ENCODE measurements at places on chromosomes 5 and 9.
A peak's percentile ranks its signal among the peaks of the same experiment; 100 is the strongest.

DNA sequence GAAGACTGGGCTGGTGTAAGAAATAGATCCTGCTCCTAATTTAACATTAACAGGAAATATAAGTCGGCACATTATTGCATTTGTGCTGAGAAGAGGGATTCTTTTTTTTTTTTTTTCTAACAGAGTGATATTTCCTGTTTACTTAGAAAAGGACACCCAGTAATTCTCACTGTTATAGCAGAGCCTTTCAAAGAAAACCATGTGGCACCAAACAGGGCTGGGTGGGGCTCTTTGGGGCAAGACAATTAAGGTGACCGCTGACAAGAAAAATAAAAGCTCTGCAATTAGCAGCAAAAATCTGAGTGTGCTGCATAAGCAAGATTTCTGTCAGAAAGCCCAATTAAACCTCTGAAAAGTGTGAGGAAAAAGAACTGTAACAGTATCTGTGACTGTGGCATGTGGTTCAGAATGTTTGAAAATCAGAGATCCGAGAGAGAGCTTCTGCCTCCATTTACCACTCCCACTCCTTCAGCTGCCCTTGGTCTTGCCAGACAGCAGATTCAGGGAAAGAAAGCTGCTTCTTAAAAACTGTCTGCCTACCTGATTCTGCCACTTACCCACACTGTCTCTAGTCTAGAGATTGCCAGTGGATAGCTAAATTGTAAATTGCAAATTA lies 77.1 kb upstream of the IQGAP2 start:
- H3K36me3 ChIP-seq: no peaks in the 10 kb centered on the region
- H3K27me3 ChIP-seq: no peaks in the 10 kb centered on the region
- H3K27ac ChIP-seq: no peak overlapping the region

DNA sequence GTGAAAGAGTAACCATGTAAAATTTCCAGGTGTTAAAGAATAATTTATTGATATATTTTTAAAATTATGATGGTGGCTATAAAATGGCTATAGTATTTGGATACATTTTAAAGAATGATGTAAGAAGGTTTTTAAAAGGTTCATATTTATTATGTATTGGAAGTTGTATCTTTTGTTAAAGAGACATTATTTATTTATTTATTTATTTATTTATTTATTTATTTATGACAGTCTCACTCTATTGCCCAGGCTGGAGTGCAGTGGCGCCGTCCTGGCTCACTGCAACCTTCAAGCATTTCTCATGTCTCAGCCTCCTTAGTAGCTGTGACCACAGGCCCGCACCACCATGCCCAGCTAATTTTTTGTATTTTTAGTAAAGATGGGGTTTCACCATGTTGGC lies 89.5 kb upstream of the LHFPL2 start:
- DNase-seq: no peak
- H3K27me3 ChIP-seq: no peaks in the 10 kb centered on the region
- H3K27ac ChIP-seq: no peak overlapping the region
- no peaks in the 10 kb centered on the region for H3K36me3 ChIP-seq
- H3K4me1 ChIP-seq: no peaks in the 10 kb centered on the region

- no peaks in the 10 kb centered on the region for H3K4me1 ChIP-seq
- H3K4me3 ChIP-seq: no peak overlapping the region
- H3K36me3 ChIP-seq: no peaks in the 10 kb centered on the region
- H3K27ac ChIP-seq: peak overlapping the region; percentile 35
Observed at GRCh38 chr5:142095035-142095434, 13.5 kb upstream of the NDFIP1 start.

DNA sequence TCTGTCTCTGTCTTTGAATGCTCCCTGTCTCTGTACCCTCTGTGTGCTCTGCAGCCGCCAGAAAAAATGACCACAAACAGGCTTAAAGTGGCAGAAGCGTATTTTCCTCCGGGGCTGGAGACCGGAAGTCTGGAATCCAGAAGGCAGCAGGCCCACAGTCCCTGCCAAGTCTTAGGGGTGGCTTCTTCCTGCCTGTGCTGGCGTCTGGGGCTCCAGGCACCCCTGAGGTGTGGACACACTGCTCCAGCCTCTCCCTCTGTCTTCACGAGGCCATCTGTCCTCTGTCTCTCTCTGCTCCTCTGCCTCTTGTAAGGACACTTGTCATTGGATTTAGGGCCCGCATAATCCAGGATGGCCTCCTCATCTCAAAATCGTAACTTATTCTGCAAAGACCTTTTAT lies 298.4 kb upstream of the IRX4 start:
- no peaks in the 10 kb centered on the region for H3K4me1 ChIP-seq
- H3K36me3 ChIP-seq: no peaks in the 10 kb centered on the region
- no peaks in the 10 kb centered on the region for H3K27me3 ChIP-seq
- no peak for DNase-seq
- no peak overlapping the region for H3K4me3 ChIP-seq
- H3K27ac ChIP-seq: no peak overlapping the region

GRCh38 chr9:80556631-80557030 lies 984.9 kb downstream of the TLE4 start:
- no peaks in the 10 kb centered on the region for H3K27me3 ChIP-seq
- H3K27ac ChIP-seq: no peak overlapping the region
- no peak for DNase-seq
- H3K4me1 ChIP-seq: no peaks in the 10 kb centered on the region
- no peak overlapping the region for H3K4me3 ChIP-seq

- no peaks in the 10 kb centered on the region for H3K27me3 ChIP-seq
- no peak overlapping the region for H3K27ac ChIP-seq
- H3K4me3 ChIP-seq: no peak overlapping the region
- no peaks in the 10 kb centered on the region for H3K36me3 ChIP-seq
- DNase-seq: no peak
- peaks cover 5% of the 10 kb centered on the region for H3K4me1 ChIP-seq
Observed at GRCh38 chr5:88862547-88863175, 20.3 kb downstream of the MEF2C start.

- DNase-seq: no peak
- H3K27ac ChIP-seq: peak overlapping the region; percentile 66
- no peaks in the 10 kb centered on the region for H3K27me3 ChIP-seq
- no peaks in the 10 kb centered on the region for H3K4me1 ChIP-seq
- no peak overlapping the region for H3K4me3 ChIP-seq
- H3K36me3 ChIP-seq: no peaks in the 10 kb centered on the region
Observed at GRCh38 chr9:3956081-3956671, 343.7 kb downstream of the GLIS3 start.

DNA sequence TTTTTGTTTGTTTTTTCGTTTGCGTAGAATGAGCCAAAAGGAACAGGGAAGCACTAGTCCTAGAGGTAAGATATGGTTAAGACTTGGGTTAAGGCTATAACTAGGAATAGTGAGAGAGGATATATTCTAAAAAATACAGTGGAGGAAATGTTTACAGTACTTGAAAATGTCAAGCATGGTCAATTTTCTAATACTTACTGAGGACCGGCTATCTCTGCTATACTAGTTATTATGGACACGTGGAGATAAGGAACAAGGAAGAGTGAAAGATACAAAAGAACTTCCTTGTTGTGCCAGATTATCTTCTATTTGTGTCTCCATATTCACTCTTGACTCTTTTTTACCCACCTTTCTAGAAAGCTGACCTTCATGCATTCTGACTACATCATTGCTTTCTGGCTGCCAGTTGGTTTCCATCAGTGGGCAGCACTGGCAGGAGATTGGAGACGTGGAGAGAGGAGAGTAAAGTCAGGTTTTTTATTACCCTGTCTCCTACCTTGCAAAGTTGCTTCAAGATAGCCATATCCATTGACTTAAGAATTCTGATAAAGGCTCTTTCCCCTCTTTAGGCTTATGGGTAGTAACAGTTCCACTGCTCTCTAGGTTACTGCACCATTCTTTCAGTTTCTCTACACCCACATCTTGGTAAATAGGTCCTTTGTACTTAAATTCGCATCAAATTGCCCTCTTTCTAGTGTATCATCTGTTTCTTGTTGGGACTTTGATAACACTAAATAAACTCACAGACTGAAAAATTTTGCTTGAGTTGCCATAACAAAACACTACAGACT lies 9.0 kb upstream of the RFX3 start:
- DNase-seq: no peak
- no peak overlapping the region for H3K4me3 ChIP-seq
- no peaks in the 10 kb centered on the region for H3K27me3 ChIP-seq

- no peaks in the 10 kb centered on the region for H3K4me1 ChIP-seq
- H3K27me3 ChIP-seq: no peaks in the 10 kb centered on the region
- H3K4me3 ChIP-seq: peak within 1 kb of the TSS; percentile 92
- peak within 1 kb of the TSS; percentile 90 for H3K27ac ChIP-seq
- H3K36me3 ChIP-seq: no peaks in the 10 kb centered on the region
- peak; percentile 77 for DNase-seq
Observed at GRCh38 chr9:16870596-16871335, at the start of gene BNC2. TSS of gene BNC2 (minus strand) at chr9:16870670. CDS start at chr9:16870648, 22 bp downstream.

DNA sequence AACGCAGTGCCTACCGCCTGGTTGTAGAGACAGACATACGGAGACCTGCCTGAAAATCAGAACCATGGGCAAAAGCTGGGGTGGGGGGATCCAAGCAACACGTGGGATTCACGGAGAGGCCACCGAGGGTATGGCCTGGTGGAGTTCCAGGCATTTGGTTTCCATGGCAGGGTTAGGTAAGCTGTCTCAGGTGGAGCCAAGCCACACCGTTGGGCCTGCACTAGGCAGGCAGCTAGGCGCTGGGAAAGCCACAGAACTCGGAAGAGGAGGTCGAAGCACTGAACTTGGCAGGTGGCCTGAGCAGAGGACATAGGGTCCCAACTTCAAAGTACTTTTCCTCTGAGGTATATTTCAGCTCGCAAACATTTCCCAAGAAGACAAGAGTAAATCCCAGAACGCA lies 111.6 kb downstream of the ISL1 start:
- no peaks in the 10 kb centered on the region for H3K36me3 ChIP-seq
- H3K4me3 ChIP-seq: no peak overlapping the region
- no peaks in the 10 kb centered on the region for H3K27me3 ChIP-seq
- H3K27ac ChIP-seq: no peak overlapping the region
- no peaks in the 10 kb centered on the region for H3K4me1 ChIP-seq
- no peak for DNase-seq

DNA sequence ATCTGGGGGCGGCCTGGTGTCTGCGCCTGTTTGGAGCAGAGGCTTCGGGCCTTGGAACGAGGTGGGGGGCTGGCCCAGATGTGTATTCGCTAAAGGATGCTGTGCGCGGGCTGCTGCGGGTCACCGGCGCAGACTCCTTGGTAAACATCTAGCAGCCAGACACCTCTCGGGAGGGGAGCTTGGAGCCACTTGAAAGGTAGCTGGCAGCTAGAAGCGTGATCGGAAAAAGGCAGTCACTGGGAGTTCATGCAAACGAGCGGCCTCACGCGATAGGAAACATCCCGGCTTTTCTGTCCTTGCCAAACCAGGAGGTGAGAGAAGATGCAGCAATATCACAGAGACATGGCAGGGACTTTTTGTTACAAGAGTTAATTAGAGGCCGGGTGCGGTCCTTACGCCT lies 8.1 kb downstream of the LAMC3 start:
- no peak overlapping the region for H3K4me3 ChIP-seq
- H3K36me3 ChIP-seq: no peaks in the 10 kb centered on the region

DNA sequence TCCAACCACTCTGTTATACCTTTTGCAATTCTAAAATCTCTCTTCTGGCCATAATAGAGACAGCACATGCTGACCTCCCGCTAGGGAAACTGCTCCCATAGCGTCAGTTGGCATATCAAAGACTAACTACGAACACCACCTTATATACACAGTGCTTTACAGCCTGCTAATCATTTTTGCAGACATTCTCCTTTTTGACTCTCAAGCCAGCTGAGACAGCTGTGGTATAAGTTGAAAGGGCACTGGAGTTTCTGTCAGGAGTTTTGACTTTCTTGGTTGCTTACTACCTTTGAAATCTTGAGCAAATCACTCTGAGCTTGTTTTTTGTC lies 160.2 kb upstream of the TBCA start:
- no peak for DNase-seq
- H3K4me3 ChIP-seq: no peak overlapping the region
- H3K27ac ChIP-seq: no peak overlapping the region
- H3K4me1 ChIP-seq: no peaks in the 10 kb centered on the region
- no peaks in the 10 kb centered on the region for H3K27me3 ChIP-seq

GRCh38 chr5:105903069-105903468 lies 1767.7 kb downstream of the EFNA5 start:
- no peaks in the 10 kb centered on the region for H3K36me3 ChIP-seq
- no peaks in the 10 kb centered on the region for H3K27me3 ChIP-seq
- no peak overlapping the region for H3K4me3 ChIP-seq
- no peak for DNase-seq
- H3K4me1 ChIP-seq: no peaks in the 10 kb centered on the region
- no peak overlapping the region for H3K27ac ChIP-seq

DNA sequence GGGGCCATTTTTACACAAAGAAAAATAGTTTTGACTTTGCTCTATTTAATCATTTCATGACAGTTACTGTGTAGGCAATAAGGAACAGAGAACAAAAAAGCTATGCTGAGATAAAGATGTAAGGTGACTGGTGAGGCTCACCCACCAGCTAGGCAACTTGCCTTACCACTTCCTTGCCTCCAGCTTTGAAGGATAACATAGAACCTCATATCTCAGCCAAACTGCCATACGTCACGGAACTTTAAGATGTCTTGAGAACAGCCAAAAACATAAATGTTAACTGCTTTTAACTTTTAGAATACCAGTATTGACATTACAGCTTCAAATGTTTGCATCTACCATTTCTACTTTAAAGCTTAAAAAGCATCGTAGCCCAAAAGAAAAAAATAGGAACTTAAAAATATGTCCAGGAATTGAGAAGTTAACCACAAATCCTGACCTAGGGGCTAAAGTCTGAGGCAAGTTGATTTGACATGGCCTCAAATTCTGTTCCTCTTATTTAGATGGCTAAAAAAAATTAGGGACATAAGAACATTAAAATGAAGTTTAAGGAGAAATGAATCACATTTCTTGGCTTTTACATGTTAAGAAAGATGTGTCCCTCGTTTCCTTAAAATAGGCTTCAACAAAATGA lies 7.7 kb upstream of the GCNT4 start:
- H3K27me3 ChIP-seq: no peaks in the 10 kb centered on the region
- H3K4me1 ChIP-seq: no peaks in the 10 kb centered on the region
- no peak overlapping the region for H3K4me3 ChIP-seq
- no peak for DNase-seq
- H3K36me3 ChIP-seq: no peaks in the 10 kb centered on the region

GRCh38 chr9:14159440-14160216 lies 154.3 kb downstream of the NFIB start:
- no peaks in the 10 kb centered on the region for H3K36me3 ChIP-seq
- H3K4me3 ChIP-seq: no peak overlapping the region
- no peak overlapping the region for H3K27ac ChIP-seq

GRCh38 chr9:92043002-92043401 lies 72.2 kb downstream of the SPTLC1 start:
- no peak overlapping the region for H3K4me3 ChIP-seq
- peaks cover 51% of the 10 kb centered on the region for H3K36me3 ChIP-seq
- DNase-seq: no peak
- H3K27ac ChIP-seq: no peak overlapping the region
- H3K4me1 ChIP-seq: no peaks in the 10 kb centered on the region

GRCh38 chr5:2333291-2333690 lies 418.2 kb downstream of the IRX2 start:
- no peak for DNase-seq
- no peaks in the 10 kb centered on the region for H3K36me3 ChIP-seq
- no peak overlapping the region for H3K27ac ChIP-seq

GRCh38 chr9:77839459-77840140 lies 191.5 kb upstream of the GNA14 start:
- H3K27me3 ChIP-seq: no peaks in the 10 kb centered on the region
- no peak overlapping the region for H3K4me3 ChIP-seq
- H3K36me3 ChIP-seq: no peaks in the 10 kb centered on the region

- H3K36me3 ChIP-seq: no peaks in the 10 kb centered on the region
- H3K27ac ChIP-seq: no peak overlapping the region
- H3K4me3 ChIP-seq: no peak overlapping the region
Observed at GRCh38 chr5:51414516-51414915, 31.3 kb downstream of the ISL1 start.

All from ascending aorta (tissue), 2 donors.